ENCODE measurements at places on chromosomes 16 and 17.

- DNase-seq, result no peak
Measured at GRCh38 chr16:71626858-71627213, 852 bp downstream of the MARVELD3 start.

- DNase-seq, result no peak
Measured at GRCh38 chr16:57430955-57431354, 16.2 kb downstream of the CIAPIN1 start.

- no peak for DNase-seq
Measured at GRCh38 chr16:81876273-81876900, 97.3 kb downstream of the PLCG2 start.

DNA sequence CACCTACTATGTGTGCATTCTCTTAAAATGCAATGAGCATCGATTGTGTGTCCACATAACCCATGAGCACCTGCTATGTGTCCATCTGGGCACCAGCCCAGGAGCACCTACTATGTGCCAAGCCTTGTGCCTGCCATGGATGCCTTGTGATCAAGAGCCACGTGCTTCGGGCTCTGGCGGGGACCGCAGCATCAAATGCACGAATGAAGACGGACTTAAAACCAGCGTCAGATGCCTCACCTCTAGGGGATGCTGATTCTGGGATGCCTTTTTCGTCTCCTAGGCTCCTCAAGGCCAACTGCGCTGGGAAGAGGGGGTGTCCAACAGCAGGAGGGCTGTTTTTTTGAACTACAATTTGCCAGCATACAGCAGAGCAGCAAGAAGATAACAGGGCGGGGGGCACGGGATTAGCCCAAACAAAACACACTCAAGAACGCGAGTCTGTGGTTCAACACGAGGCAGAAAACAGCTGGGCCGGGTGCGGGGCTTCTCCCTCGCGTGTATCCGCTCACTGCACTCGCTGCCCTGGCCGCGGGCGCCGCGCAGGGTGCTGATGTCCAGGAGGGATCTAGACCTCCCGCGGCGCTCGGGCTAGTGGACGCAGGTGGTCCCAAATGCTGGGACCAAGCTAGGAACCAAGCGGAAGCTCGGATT, 1.2 kb upstream of the GLIS2 start:
- DNase-seq, result no peak

DNA sequence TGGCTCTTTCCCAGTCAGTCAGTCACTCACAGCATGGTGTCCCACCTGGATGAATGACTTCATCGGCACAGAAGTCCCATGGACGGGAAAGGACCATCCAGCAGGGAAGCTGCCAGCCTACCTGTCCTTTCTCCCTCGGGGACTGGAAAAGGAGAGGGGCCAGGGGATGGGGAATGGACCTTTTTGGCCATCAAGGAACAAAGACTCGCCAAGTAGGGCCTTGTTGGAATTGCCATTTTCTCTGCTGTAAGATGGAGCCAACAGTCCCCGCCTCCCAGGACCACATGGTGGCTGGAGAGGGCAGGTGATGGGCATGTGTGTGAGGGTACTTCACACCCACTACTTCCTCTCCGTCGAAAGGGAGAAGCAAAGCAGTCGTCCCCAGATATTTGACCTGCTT, 67.8 kb upstream of the LHX1 start:
- DNase-seq, result no peak

- DNase-seq, result no peak
Measured at GRCh38 chr16:78487471-78487870, 388.0 kb downstream of the WWOX start.

- no peak for DNase-seq
Measured at GRCh38 chr17:30297715-30298114, 6.0 kb upstream of the BLMH start.

DNA sequence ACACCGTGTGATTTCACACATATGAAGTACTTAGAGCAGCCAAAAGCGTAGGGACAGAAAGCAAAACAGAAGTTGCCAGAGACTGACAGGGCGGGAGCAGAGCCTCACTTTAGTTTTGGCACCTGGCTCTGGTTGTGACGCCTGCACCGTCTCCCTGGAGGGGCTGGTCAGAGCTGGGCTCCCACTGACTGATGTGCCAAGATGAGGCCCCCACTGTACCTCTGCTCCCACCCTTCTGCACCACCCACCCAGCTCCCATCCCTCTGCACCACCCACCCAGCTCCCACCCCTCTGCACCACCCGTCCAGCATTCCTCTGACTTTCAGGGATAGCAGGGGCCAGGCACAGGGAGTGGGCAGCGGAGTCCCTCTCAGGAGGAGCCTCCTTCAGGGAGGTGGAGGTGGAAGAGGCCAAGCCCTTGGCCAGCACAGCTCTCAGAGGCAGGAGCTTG, 3.2 kb upstream of the PRSS21 start:
- DNase-seq, result no peak

- DNase-seq, result no peak
Measured at GRCh38 chr17:41065829-41066624, at the start of gene KRTAP2-4. KRTAP2-4 (minus strand) TSS chr17:41065879; CDS start chr17:41065845, 34 bp downstream.

- no peak for DNase-seq
Measured at GRCh38 chr16:75733305-75734211, 7.3 kb upstream of the CPHXL start.

DNA sequence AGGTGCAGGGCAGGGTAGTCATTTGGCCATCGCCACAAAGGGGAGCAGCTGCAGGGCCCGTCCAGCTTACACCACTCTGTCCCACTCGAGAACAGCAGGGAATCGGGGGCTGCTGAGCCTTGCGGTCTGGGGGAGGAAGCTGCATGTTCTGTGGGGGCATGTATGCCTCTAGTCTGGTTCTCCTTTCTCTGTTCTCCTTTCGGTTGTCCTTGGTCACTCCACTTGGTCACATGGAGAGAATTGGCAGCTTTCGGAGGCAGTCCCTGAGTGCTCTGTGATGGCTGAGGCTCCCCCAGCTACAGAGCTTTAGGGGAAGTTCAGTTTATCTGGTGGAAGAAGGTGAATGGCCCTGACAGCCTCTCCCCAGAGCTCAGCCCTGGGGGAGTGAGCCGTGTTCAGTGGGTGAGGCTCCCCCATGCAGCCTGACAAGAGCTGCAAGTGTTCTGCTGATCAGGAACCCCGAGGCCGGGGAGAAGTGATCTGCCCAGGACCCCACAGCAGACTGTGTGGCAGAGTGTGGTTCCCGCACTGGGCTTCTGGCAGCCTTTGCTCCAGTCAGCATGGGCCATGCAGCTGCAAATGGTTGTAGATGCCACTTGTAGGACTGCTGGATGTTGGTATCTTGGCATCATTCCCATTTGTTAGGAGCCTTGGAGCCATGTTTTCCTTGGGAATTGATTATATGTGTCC, 22.3 kb upstream of the SMPD3 start:
- no peak for DNase-seq

- no peak for DNase-seq
Measured at GRCh38 chr17:62713086-62713881, 85.8 kb downstream of the MRC2 start.

DNA sequence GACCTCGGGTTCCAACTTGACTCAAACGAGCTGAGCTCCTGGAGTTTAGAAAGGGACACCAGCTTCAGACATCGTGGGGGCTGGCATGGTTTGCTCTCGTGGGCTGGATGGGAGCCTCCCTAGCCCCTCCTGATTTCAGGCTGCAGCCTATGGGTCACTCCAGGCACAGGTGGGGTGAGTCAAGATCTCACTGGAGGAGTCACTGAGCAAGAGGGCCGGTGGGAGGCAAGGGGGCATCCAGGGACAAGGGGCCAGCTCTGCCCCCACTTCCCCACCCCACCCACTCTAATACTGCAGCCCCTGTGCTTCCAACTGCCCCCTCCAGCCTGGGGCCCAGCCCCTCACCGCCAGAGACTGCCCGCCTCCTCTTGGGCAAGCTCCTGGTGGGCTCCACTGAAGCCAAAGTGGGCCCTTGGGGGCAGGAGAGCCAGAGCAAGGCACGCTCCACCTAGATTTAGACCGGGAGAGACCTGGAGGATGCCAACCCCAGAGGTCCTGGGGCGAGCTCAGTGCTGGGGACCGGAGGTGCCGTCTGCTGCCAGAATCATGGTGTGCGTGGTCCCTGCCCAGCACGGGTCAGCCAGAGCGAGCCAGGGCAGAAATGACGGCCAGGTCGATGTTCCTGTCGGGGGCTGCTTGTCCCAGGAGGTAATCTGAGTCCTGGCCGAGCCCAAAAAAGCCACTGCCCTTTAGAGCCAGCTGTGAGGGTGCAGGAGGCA, 6.4 kb downstream of the SLC16A3 start:
- no peak for DNase-seq

DNA sequence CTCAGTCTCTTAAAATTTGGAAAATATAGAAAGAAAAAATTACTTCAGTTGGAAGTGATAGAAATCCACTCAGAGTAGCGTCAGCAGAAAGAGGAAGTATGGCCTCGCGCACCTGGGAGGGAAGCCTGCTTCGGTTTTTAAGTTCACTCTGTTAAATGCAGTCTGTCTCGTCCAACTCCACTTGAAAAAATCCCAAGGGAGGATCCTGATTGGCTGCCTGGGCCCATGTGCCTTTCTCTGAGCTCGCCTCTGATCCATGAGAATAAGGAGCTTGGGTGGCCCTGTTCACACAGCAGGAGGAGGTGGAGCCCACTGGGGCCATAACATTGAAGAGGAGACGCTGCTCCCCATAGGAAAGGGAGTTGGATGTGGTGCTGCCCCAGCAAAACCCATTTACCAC, 40.7 kb downstream of the DNAJA2 start:
- DNase-seq, result peak; percentile 45

DNA sequence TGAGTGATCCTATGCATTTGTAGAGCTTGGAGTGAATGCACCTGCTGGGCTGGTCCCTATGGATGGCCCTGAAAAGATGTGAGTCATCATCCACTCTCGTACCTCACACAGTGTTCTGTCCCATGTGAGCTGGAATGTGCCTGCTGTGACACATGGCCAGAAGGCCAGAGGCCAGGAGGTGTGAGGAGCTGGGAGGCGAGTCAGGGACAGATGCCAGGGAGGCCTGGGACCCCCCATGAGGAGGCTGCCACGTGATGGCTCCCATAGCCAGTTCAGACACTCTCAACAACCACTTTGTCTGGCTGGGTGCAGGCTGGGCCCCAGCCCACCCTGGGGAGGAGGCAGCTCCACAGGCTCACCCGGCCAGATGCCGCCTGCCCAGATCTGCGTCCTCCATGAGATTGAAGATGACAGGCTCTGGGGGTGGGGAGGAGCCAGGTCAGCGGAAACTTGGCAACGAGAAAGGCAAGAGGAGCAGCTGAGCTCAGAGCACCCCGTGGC, 168.8 kb downstream of the C16orf78 start:
- no peak for DNase-seq

DNA sequence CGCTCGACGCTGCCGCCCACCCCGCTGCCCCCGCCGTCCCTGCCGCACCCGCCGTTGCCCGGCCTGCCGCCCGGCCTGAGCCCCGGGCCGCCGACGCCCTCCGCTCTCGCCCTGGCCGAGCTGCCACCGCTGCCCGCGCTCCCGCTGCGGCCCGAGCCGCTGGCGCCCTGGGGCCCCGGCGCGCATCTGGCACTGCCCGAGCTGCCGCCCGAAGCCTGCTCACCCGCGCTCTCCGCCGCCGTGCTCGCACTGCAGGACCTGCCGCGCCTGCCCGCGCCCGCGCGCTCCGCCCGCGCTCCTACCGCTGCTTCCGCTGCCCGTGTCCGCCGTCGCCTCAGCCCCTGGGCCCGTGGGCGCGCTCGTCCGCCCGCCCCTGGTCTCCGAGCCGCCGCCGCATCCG, 8.4 kb upstream of the CLDN9 start:
- no peak for DNase-seq

DNA sequence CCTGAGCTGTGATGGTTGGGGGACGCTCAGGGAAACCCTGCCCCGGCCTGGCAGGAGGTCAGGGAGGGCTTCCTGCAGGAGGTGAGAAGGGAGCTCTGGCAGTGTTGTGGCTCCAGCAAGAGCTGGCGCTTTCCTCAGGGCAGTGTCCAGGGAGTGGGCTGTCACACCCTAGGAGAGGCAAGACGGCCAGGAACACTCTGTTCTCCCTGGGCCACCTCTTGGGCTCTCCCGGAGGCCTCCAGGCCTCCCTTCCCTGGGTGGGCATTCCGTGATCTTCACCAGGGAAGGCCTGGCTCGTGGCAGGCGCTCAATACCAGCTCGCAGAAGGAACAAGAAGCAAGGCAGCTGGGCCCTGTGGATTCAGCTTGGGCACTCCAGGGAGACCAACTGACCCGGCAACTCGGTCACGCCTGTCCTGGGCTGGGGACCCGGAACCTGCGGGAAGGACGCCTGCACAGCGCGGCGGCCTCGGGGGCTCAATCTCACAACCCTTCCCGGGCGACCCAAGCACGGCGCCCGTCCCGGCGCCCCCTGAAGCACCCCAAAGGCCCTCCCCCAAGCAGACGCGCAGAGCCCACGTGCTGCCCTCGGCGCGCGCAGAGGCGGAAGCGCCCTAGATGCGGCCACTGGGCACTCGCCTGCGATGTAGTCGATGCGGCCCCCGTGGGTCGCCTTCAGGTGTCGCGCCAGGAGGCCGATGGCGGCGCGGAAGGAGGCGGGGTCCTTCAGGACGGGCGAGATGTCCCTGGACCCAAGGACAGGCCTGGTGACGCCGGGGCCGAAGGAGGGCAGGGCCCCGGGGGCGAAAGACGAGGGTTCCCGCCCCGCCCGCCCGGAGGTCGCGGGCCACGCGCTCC, 588 bp downstream of the APRT start:
- no peak for DNase-seq

DNA sequence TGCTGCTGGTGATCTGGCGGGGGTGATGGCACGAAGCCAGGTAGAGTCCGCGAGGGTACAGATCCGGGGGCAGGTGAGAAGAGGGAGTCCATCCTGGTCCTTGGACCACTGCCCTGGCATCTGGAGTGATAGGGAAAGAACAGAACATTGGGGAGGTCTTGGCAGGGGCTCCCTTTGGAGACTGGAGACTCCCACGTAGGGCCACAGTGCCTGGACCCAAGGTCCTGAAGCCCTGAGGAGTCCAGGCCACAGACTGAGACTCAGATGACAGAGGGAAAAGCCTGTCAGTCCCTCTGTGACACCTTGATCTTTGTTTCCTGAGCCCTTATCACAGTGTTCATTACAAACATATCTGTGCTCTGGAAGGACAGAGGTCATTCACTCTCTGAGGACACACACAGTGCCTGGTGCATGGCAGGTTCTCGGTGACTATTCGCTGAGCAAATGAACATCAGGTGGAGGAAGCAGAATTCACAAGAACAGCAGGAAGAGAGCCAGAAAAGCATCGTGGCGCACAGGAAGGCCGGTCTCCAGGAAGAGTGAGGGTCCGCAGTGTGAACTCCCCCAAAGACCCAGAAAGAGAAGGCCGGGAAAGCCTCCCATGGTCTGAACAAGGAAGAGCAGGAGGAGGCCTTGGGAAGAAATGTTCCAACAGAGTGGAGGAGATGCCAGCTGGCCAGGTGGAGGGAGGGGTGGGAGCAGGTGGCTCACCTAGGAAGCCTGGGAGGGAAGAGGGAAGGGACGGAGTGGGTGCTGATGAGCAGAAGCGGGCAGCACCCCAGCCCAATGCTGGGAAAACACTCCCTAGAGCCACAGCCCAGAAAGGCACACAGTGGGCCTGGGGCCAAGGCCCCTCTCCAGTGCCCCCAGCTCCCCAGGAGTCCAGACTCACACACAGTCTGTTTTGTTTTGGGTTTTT, 20.5 kb downstream of the PEMT start:
- DNase-seq, result no peak

DNA sequence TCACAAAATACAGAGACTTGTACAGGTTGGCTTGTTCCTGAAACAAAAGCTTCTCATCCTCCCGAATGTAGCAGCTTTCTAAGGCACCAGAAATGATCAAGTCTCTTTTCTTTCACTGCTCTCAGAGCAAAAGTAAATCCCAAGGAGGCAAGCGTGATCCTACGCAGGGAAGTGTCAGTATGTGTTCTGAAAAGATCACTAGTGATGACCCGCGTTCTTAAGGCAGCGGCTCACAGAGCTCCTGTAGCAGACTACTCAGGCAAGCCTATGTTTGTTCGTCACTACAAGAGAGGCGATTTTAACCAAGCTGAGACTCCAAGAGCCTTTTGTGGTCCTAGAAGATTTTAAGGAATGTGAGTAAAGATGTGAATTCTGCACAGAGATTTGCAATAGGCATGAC, 34.5 kb downstream of the WIPI1 start:
- DNase-seq, result no peak
